NCI-H1105 (cell line): ENCODE measurements at places on chromosomes 7 and 10.

- DNase-seq, result no peak
Observed at GRCh38 chr7:2379821-2380450, 23.5 kb upstream of the CHST12 start.

DNA sequence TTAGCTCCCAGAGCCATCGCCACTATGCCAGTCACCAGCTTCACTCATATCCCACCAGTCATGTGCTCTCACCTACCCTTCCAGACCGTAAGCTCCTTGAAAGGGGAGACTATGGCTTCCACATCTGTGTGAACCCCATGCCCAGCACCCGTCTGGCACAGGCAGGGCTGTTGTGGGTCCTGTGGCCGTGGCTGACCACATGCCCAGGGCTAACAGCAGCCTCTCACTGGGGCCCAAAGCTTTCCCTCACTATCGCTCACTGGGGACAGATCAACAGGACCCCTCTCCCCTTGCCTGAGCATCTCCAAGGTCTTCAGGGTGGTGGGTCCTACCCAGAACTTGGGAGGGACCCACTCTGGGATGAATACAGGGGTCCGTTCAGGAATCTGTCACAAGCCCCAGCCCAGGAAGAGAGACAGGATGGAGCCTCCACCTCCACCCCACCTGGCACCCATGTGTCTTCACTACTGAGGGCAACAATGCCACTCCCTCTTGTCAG is 303.9 kb downstream of the GRID1 start:
- DNase-seq, result no peak

- DNase-seq, result no peak
Observed at GRCh38 chr7:36652431-36652830, 71.9 kb downstream of the AOAH start.

DNA sequence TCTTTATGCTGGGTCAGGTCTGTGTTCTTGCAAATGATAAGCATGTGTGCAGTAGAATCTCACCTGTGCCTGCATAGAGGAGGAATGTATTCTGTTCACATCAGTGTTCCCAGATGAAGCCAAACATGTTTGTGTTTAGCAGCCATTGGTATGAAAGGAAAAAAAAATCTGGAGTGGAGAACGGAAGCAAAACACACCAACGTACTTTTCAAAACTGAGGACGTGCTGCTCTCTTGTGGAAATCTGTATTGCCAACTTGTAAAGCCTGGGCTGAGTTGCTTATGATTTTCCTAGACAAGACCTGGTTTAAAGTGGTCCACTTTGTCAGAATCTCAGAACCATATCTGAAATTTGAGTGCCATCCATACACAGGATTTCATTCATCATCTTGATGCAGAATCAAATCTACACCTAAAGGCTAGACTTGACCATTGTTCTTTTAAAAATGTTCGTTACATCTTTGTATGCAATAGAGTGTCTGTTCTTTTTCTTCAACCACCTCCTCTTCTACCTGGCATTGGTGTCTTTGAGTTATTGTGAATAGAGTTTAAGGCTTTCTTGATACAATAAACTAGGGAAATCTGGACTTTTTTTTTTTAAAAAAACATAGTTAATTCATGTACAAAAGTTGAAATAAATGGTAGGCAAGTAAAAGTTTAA is 367.7 kb downstream of the PHF14 start:
- peak; percentile 67 for DNase-seq

- DNase-seq, result no peak
Observed at GRCh38 chr10:94583124-94583523, 37.5 kb downstream of the HELLS start.

GRCh38 chr10:23543691-23544380 is 105.0 kb downstream of the OTUD1 start:
- DNase-seq, result no peak

DNA sequence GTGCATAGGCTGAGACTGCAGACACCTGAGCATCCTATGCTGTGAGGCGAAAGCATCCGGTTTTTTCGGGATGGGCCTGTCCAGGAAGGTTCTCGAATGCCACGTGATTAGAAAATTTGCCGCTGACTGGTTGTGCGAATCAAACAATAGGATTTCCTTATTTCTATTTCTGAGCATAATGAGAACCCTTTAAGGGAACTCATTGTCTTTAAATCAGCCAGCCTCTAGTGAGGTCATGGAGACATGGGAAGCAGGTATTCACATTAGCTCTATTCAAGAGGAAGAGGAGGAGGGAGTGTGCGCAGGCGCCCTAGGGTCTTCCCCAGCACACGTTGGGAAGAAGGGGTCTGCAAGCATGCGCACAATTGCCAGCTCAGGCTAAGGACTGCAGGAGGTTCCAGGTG is 5.6 kb downstream of the GIMAP1 start:
- DNase-seq, result no peak

- no peak for DNase-seq
Observed at GRCh38 chr10:106935978-106936451, 228.5 kb downstream of the SORCS1 start.

- no peak for DNase-seq
Observed at GRCh38 chr7:25424113-25424512, 195.8 kb upstream of the NPVF start.

DNA sequence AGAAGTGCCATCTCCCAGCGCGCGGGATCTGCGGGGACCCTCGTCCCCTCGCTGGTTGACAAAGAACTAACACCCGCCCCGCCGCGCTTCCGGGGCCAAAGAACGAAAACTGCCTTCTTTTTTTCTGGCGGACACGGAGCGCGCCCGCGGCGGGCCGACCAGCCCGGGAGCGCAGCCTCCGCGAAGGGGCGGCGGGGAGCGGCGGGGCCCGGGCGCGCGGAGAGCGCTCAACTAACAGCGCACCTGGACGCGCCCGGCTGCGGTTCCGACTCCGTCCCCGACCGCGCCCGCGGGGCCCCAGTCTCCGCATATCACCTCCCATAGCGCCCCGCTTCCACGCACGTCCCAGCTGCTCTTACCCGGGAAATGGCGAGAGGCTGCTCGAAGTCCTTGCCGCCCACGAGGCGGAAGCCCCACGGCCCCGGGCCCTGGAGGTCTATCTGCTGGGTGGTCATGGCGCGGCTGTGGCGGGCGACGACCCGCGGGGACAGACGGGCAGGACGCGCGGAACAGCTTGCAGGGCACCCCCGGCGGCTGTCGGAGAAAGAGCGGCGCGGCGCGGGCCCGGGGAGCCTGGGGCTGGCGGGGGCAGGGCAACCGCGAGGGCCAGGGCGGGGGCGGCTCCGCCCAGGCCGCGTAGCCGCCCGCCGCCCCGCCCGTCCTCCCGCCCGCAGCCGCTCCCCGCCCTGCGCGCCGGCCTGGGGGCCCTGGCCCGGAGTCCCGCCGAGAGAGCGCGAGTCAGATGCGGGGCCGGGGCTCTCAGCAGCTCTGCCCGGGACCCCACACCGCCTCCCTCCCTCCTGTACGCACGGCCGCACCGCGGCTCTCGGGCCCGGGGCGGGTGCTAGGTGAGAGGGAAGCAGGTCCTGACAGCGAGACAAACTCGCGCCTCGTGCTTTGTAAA is at the start of gene PDLIM1:
PDLIM1 (minus strand) TSS at position 543 of the 904 bp plus-strand sequence; CDS start at position 455, 88 bp downstream.
- peak; percentile 18 for DNase-seq

DNA sequence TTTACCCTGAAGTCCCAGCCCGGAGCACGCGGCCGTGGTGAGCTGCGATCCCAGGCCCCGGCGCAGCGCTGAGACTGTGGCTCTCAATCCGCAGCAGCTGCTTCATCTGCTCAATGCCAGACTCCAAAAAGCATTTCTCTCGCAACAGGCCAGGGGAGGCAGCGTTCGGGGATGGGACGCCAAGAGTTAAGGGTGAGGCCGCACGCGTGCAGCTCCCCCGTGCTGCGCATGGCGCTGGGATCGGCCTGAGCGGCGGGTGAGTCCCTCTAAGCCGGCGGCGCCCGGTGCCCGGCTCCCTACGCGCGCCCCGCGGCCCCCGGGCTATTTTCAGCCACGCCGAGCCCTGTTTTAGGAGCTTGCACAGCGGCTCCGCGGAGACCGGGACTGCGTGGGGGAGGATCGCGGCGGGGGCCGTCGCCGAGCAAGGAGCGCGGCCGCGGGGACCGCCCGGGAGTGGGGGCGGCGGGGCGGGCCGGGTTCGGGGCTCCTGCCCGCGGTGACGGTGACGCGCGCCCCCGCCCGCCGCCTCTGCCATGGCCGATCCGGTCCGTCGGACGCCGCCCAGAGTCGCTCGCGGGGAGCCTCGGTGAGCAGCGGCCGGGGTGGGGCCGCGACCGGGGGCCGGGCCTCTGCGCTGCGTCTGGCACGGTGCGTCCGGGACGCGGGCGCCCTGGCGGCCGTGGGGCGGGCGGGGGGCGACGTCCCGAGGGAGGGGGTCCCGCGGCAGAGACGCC is 29.4 kb upstream of the JAKMIP3 start:
- DNase-seq, result no peak

DNA sequence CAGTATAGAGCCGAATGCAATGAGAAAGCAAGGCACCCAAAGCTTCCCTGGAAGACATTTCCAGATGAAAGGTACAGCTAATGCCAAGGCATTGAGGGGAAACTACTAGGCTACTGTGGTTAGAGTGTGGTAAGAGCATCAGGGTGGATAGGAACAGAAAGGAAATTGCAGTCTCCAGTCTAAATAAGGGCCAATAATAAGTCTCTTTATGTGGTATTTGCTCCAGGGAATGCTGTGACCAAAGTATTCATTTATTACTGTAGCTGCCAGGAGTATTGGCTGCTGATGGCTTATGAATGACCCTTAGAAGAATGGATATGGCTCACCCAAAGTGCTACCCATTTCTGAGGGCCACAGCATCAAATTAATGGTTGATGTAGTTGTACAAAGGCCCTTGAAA is 30.1 kb upstream of the POT1 start:
- no peak for DNase-seq

- DNase-seq, result no peak
Observed at GRCh38 chr10:75827587-75828021, 396.2 kb downstream of the LRMDA start.

GRCh38 chr10:60098677-60099601 is 192.6 kb upstream of the CCDC6 start:
- DNase-seq, result no peak

GRCh38 chr7:5528071-5528814 is 104.6 kb upstream of the TNRC18 start:
- DNase-seq, result no peak

GRCh38 chr10:4437791-4438190 is 388.2 kb upstream of the AKR1E2 start:
- DNase-seq, result no peak

- no peak for DNase-seq
Observed at GRCh38 chr10:85620807-85621206, 745.8 kb downstream of the GRID1 start.

- DNase-seq, result no peak
Observed at GRCh38 chr10:132291826-132292225, 15.9 kb downstream of the STK32C start.

- no peak for DNase-seq
Observed at GRCh38 chr7:105875505-105875904, 894 bp downstream of the ATXN7L1 start.

GRCh38 chr7:45220846-45221618 is 63.4 kb downstream of the RAMP3 start:
- no peak for DNase-seq

GRCh38 chr10:123523833-123524232 is 142.3 kb upstream of the GPR26 start:
- no peak for DNase-seq

GRCh38 chr7:2979201-2979631 is 64.5 kb downstream of the CARD11 start:
- no peak for DNase-seq

DNA sequence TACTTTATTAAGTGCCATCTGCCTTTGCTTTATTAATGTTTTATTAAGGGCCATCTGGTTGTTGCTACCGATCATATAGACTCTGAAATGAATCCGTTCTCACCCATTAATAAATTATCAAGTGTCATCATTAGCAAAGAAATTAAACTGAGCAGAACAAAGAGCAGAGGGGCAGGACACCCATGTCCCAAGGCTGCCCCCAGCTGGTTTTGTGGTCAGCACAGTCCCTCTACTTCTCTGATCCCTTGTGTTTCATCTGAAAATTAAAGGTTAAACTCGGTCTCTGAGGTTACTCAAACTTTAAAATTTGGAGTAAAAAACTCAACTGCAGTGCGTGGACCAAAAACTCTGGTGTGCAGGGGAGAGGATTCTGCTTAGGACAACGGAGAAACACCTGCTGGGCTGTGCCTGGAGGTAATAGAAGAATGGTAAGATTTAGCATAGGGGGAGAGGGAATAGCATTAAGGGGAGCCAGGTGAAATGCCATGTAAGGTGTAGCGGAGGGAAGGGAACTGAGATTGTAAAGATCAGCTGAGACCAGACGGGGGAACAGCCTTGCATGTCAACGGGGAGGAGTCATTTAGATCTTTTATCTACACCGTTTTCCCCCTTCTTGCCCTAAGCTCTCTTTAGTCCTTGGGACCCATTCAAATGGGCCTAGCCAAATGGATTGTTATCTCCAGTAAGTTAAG is 10.8 kb upstream of the GSDME start:
- DNase-seq, result no peak

- DNase-seq, result no peak
Observed at GRCh38 chr7:46855851-46856250, 726.1 kb downstream of the TNS3 start.

DNA sequence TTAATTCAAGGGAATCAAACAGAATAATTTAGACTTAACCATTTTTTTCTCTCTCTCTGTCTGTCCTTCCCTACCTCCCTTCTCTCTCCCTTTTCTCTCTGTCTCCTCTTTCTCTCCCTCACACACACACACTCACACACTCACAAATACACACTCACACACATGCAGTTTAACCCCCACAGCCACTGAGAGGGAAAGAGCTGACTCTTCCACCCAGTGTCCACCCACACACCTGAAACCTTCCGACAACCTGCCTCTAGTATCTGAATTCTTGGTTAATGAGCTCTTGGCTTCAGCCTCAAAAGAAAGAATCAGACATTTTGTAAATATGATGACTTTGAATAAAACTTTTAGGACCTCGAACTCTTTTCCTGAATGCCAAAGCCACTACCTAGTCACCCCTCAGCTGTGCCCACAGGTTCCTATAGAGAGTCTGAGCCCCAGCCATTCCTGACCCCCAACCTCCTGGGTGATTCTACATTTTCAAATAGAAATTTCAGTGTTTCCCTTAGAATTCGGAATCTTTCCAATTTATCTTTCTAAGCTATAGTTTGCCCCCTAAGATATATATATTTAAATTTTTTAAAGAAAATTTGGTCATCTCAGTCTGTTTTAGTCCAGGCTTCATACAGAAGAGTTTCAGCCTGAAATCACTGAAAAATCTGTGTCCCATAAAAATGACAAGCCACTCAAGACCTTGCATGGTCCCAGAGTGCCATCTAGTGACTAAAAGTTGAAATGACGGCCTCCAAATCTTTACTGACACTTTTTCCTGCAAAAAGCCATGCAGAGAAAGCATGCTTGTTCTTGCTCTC is 202.8 kb downstream of the IPMK start:
- no peak for DNase-seq
